ENCODE measurements at places on chromosomes 11 and 22.

DNA sequence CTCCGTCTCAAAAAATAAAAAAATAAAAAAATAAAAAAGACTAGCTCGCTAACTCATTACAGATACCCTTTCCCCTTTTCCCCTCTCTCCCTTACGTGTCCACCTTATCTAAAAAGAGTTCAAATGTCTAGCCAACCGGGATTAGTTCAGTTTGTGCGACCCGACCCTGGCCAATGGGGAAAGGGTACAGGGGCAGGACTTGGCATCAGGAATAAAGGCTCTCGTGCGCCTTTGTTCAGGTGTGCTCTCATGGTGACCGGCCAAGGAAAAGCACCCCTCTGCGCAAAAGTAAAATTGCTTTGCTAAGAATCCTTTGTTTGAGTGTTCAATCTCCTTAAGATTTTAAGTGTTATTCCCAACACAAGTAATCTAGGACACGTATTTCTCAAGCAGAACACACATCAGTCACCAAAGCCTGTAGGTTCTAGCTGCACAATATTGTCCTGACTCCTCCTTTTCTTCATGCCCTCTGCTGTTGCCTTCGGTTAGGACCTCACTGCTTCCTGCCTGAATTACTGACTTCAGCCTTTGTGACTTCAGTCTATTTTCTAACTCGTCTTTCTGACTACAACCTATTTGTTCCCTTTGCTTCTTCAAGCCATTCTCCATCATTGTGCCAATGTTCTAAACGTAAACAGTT lies 20.7 kb upstream of the CECR2 start:
- no peak for DNase-seq

- DNase-seq = no peak
Measured at GRCh38 chr22:50417411-50418210, 57.2 kb downstream of the SBF1 start.

GRCh38 chr22:47175151-47176025 lies 412.9 kb downstream of the TBC1D22A start:
- no peak for DNase-seq

DNA sequence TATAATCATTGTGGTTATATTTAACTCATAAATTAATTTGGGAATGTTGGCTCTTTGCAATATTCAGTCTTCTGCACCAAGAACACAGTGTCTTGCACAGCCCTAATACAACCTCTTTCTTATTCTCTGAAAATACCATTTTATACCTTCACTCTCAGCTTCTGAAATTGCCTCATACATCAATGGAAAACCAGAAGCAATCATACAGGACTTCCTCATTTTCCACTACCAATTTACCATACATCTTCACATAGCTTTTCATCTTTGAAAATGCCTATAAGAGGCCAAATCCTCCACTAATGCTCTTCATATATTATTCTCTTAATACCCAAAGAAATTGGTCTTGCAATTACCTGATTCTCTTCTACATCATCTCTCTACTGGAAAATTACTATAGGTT lies 4.3 kb upstream of the OR2AG1 start:
- DNase-seq = no peak

DNA sequence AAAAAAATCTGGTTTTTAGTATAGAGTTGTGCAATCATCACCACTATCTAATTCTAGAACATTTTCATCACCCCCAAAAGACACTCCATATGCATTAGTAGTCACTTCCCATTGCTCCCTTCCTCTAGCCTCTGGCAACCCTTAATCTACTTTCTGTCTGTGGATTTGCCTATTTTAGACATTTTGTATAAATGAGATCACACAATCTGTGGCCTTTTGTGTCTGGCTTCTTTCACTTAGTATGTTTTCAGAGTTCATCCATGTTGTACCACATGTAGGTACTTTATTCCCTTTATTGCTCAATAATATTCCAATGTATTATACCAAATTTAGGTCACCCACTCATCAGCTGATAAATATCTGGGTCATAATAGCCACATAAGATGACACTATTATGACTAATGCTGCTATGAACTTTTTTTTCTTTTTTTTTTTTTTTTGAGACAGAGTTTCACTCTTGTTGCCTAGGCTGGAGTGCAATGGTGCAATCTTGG lies 67.5 kb upstream of the SCUBE2 start:
- no peak for DNase-seq

GRCh38 chr11:37519781-37520180 lies 921.7 kb upstream of the RAG2 start:
- DNase-seq = no peak

GRCh38 chr11:72238492-72239312 lies 5.3 kb downstream of the PHOX2A start:
- DNase-seq = no peak

- DNase-seq = no peak
Measured at GRCh38 chr11:65060913-65061408, 2.6 kb upstream of the NAALADL1 start.

- DNase-seq = no peak
Measured at GRCh38 chr11:19788435-19788834, 75.8 kb downstream of the NAV2 start.

DNA sequence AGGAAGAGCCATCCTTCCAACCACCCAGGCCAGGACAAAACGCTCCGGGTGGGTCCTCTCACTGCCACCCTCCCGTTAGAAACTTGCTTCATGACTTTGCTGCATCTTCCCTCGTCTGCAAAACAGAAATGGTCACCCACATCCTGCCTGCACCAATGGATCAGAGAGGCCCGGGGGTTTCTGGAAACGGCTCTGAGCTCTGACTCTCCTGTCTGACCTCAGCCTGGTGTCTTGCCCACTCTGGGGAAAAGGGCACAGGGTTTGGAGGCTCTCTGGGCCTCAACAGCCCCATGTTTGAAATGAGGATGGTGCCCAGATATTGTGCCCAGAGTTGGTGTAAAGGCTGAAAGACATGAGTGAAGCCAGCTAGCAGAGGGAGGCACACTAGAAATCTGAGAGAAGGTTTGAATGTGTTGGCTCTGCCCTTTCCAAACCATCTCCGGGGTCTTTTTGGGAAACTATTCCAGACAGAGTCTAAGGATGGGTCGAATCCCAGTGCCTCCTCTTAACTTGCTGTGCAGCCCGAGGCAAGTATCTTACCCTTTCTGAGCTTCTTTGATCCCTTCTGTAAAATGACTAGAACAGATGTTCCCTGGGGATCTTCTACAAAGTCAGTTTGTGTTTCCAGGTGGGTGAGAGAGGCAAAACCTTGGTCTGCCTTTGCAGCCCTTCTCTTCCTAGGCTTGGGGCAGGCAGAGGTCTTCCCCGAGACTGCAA lies 2.1 kb downstream of the CRYBB3 start:
- DNase-seq = no peak

DNA sequence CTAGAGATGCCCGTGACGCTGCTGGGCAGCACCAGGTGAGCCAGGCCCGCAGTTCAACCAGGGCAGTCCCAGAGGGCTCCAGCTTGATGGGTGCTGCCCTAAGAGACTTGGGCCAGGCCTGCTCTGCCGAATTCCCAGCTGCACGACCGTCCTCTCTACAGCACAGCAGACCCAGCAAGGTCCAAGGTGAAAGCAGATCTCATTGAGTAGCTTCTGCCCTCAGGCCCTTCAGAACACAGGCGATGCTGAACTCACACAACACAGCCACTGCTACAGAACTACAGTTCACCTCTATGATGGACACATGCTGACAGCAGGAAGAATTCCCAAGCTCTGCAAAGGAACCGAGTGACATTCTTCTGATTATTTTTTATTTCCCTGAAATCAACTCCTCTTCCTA lies 81.6 kb downstream of the MICAL3 start:
- DNase-seq = no peak

- no peak for DNase-seq
Measured at GRCh38 chr22:33923660-33924246, 3.5 kb upstream of the LARGE1 start.

DNA sequence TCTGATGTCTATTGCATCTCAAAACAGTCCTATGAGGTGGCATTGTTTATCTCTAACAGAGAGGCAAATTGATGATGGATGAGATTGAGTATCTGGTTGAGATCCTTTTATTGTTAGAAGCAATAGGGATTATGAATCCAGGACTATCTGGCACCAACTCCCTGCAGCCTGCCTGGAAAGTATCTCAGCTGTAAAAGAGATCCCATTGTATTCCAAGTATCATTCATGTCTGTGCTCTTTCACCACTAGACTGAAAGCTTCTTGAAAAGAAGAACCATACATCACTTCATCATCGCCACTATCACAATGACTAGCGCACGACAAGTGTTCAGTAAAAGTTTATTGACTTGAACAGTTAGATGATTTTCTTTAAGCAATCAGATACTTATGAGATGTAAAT lies 41.9 kb upstream of the PCF11 start:
- DNase-seq = no peak

GRCh38 chr11:35811783-35812182 lies 132.1 kb upstream of the LDLRAD3 start:
- no peak for DNase-seq

DNA sequence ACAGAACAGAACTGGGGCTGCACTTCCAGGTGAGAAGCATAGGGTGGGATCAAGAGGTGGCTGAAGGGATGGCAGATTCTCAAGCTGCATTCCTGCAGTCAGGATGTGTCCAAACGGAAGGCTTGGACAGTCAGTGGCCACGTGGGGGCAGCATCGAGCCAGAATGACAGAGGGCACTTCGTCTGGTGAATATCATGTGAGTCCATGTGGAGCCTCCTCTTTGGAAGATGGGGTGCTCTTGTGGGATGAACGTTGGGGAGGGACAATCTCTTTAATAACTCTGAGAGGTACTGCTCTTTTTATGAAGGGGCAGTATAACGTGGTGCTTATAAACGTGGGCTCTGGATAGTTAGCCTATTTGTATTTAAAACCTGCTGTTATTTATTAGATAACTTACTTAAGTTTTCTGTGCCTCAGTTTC lies 154.9 kb upstream of the NAV2 start:
- peak; percentile 30 for DNase-seq

- DNase-seq = no peak
Measured at GRCh38 chr11:28086569-28086968, 21.4 kb downstream of the KIF18A start.

- no peak for DNase-seq
Measured at GRCh38 chr11:36254713-36255112, 34.5 kb downstream of the COMMD9 start.

GRCh38 chr11:10941871-10942270 lies 84.0 kb upstream of the ZBED5 start:
- DNase-seq = no peak

- DNase-seq = no peak
Measured at GRCh38 chr11:66313321-66314185, 3.3 kb downstream of the CD248 start.

GRCh38 chr11:3834664-3835461 lies 5.9 kb downstream of the RHOG start:
- no peak for DNase-seq

DNA sequence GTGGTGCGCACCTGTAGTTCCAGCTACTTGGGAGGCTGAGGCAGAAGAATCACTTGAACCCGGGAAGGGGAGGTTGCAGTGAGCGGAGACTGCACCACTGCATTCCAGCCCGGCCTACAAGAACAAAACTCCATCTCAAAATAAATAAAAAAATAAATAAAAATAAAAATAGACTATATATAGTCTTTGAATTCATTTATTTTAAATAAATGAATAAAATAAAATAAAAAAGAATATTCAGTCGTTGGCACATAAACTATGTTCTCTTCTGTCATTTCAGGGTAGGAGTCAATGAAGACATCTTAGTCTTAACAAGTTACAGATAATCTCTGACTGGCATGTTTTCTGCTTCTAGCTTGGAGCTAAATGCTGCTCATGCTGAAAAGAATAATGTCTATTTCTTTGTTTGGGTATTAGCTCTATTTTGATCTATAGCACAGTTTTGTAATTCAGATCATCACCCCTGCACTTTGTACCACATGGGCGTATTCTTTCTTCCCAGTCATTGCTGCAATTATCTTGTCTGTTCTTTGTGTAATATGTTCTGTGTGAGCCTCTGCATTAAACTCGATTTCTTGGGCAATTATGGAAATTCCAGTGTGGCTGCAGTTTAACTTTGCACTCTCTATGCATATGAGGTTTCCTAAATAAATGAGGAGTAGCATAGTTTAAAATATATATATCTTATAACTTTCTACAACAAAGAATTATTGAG lies 1.4 kb upstream of the MS4A14 start:
- no peak for DNase-seq

- DNase-seq = peak; percentile 2
Measured at GRCh38 chr11:61975638-61976419, 8.4 kb upstream of the FTH1 start.

DNA sequence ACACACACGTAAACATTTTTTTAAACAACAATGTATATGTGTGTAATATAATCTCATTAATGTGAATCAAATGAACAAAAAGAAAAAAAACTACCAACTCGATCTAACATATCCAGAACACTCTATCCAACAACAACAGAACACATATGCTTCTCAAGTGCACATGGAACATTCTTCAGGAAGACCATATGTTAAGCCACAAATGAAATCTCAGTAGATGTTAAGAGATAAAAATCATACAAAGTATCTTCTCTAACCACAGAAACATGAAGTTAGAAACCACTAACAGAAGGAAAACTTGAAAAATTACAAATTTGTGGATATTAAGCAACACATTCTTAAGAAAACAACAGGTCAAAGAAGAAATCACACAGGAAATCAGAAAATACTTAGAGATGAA lies 25.5 kb upstream of the TMEM45B start:
- DNase-seq = no peak

GRCh38 chr11:63905179-63905578 lies 11.8 kb downstream of the RCOR2 start:
- no peak for DNase-seq

- no peak for DNase-seq
Measured at GRCh38 chr11:9815486-9816136, 151.7 kb downstream of the SWAP70 start.

DNA sequence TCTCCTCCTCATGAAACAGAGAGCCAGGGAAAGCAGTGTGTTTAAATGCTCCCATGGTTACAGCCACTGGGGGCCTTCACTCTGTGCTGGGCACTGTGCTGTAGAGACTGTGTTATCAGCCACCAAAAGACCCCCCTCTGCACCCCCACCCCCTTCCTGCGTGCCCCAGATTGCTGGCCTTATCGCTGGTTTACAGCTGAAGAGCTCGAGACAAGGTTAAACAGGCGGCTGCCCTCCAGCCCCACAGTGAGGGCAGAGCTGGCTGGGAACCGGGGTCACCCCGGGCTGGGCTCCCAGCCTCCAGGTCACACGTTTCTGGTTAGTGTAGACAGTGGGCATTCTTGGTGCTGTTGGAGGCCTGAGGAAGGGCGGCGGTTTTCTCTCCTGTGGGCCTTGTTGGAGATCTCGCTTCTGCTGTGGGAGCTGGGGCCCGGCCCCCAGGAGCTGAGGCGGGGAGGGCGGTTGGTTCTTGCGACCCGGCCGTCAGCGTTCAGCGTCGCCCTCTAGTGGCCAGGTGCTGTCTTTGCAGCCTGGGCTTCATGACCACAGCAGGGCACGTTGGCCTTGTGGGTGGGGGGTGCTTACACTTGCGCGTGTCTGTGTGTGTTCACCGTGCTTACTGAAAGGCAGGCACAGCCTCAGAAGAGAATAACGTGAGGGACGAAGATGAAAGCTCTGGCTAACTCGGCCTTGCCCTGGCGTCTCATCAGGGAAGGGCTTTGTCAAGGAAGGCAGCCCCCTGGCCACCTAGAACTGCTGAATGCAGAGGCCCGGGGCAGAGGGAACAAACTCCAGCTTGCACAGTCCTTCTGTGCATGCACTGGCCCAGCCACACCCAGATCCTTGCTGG lies 40.8 kb downstream of the TBC1D22A start:
- peak; percentile 33 for DNase-seq

All from D721Med (cell line).